ENCODE measurements at places on chromosomes 5 and 9.
A peak's percentile ranks its signal among the peaks of the same experiment; 100 is the strongest.

DNA sequence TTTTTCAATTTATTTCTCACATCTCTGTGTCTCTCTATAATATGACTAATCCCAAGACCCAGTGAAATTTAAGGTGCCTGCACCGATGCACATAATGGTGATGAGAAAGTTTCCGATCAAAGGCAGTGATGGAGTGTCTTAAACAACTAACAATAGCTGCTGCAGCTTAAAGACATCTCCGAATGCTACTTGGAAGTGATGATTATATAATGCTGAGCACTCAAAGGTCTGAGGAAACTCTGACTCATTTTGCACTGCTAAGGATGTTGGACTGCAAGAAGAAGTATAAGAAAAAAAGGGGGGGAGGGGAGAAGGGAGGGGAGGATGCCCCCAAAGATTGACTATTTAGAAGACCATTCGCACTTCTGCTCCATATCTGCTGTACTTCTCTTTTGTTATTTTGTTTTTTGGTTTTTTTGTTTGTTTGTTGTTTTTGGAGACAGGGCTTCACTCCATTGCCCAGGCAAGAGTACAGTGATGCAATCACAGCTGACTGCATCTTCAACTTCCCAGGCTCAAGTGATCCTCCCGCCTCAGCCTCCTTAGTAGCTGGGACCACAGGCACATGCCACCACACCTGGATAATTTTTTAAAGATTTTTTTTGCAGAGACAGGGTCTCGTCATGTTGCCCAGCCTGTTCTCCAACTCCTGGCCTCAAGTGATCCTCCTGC lies 192.2 kb downstream of the HSD17B3 start:
- DNase-seq = no peak

GRCh38 chr9:111056538-111056937 lies 18.3 kb upstream of the LPAR1 start:
- no peak for DNase-seq

- DNase-seq = no peak
Measured at GRCh38 chr9:72817413-72817812, 135.4 kb downstream of the ALDH1A1 start.

DNA sequence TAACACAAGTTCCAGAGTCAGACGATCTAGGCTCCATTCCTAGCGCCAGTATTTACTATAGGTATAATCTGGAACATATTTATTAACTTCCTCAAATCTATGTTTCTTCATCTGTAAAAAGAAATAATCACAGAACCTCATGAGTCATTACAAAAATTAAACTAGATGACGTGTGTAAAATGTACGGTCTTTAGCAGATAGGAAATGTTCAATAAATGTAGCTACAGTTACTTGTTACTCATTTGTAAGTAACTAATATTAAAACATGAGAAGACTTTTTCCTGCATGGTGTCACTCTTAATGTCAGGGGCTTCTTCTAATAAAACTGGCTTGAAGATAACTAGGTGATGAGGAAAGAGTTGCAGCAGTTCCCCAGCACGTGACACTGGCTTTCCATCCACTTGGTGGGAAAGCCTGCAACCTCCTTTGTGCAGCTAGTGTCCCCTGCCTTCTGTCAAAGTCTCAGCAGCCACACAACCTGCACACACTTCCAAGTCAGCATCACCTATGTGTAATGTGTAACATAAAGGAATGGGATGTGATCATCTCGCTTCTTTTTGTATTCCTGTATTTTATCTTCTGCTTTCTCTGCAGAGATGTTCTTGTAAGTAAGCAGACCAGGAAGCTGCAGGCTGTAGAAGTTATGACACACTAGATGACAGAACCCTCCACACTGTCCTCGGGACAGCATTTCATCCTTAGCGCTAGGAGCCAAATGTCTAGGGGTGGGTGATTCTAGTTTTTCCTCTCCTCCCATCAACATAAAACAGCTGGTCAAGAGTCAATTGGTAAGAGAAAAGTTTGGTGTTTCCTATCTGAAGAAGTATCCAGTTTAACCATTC lies 1.8 kb upstream of the JAKMIP2 start:
- DNase-seq = no peak

GRCh38 chr9:129258823-129259301 lies 80.8 kb upstream of the IER5L start:
- DNase-seq = no peak

- no peak for DNase-seq
Measured at GRCh38 chr5:29197631-29198454, 1995.6 kb upstream of the CDH6 start.

DNA sequence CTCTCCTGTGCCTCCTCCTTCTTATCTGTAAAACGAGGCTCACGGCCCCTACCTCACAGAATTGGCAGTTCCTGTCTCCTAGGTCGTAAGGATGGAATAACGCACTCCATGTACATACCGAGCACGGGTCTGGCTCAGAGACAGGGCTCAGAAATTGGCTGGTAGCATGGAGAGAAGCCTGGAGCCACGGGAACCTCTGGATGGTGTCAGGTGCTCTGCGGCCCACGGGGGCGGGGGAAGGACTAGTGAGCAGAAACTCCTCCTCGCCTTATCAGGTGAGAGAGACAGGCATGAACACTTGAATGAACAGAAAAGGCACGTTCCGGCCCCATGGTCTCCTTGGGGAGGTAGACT lies 15.4 kb upstream of the C5orf47 start:
- DNase-seq = no peak

- no peak for DNase-seq
Measured at GRCh38 chr5:171835066-171835465, 49.4 kb downstream of the SMIM23 start.

DNA sequence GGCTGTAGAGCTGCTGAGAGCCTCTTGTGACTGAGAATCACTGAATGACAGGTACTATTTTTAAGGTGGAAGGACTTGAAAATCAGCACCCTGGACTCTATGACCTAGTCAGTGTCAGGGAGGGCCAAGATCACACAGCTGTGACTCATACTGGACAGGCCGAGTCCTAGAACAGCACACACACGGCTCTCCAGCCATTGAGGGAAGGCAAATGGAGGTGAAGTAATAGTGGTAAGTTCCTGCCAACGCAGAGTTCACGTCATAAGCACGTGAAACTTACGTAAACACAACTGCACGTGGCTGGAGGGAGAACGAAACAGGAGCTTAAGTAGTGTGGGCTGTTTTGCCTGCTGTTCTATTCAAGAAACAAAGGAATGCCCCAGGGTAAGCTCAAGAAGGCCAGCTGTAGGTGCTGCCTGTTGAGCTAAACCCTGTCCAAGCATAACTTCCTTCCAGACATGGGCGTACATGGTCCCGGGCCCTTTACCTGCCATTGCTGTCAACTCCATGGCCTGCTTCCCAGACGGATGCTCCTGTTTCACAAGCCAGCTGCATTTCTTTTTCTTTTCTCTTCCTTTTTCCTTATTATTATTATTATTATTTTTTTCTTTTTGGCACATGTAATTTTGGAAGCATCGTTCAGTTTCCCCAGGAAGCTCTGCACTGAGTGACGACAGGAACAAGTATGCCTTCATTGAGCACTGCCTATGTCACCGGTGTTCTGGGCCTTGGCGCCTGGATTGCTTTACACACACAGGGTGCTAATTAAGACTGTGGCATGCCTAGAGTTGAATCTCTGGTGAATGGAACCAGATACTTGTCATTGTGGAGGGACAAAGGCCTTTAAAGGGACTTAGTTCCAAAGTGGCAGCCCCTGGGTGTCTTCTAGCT lies 10.2 kb upstream of the LCP2 start:
- no peak for DNase-seq

GRCh38 chr5:158739951-158740757 lies 359.6 kb downstream of the EBF1 start:
- no peak for DNase-seq

GRCh38 chr5:57176350-57176857 lies 2.5 kb downstream of the GPBP1 start:
- no peak for DNase-seq

- no peak for DNase-seq
Measured at GRCh38 chr5:16897284-16897704, 38.8 kb downstream of the MYO10 start.

DNA sequence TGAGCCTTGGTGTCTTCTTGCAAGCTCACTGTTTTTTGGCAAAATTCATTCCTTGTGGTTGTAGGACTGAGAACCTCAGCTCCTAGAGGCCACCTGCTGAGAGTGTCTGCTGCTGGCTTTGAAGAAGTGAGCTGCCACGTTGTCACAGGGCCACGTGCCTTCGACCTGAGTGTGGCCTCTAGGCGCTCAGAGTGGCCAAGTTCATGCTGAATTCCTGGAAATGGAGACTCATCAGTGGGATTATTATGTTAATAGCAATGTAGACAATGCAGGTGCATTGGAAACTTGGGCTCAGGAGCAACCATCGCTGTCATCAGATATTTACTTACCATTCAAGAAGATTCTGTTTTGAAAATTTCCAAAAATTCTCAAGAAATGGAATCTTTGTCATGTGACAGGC lies 52.5 kb downstream of the GALNT12 start:
- no peak for DNase-seq

DNA sequence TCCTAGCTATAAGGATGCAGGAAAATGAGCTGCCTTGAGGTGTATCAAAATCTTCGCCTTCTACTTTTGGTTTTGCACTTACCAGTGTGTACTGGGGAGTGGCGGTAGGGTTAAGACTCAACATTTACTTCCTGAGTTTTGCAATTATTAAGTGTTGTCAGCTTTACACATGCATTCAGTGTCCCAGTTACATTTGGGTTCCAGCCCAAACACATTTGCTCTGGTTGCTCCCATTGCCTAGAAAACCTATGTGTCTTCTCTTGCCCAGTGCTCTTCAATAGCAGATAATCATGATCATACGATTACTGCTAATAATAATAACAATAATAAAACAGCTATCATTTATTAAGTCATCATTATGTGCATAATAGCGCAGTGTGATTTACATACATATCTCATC lies 241.5 kb upstream of the PAPPA start:
- DNase-seq = no peak

- DNase-seq = no peak
Measured at GRCh38 chr9:120927269-120928014, 846 bp upstream of the TRAF1 start.

DNA sequence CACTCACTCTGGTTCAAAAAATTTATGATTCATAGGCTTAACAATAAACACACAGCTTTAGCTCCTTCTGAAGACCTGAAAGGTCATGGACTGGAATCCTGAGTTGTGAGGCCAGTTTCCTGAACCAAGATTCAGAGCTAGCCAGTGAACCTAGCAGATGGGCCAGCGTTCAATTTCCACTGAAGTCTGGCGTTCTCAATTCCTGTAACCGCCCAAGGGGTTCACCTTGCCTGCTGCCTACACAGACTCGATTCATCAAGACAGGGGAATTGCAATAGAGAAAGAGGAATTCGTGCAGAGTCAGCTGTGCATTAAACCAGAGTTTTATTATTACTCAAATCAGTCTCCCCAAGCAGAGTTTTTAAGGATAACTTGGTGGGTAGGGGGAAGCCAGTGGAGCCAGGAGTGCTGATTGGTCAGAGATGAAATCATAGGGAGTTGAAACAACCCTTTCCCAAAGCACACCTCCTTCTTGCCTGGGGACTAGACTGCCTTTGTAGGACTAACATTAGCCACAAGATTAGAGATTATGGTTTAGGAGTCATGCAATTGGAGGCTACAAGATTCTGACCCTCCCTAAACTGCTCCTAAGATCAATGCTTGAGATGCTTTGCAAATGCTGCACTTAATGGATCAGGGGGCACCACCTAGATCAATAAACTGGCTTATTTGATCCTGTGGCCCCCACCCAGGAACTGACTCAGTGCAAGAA lies 117.5 kb upstream of the SHB start:
- DNase-seq = no peak

DNA sequence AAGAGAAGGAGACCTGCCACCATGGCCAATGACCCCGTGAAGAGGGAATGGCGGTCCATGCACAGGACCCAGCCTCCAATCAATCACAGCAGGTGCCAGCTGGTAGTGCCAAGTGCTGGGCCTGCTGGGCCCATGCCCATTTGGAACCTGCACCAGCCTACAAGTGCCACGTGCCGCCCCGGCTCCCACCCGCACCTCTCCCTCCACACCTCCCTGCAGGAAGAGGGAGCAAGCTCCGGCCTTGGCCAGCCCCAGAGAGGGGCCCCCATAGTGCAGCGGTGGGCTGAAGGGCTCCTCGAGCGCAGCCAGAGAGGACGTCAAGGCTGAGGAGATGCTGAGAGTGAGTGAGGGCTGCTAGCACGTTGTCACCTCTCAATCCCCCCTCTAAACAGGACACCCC lies 37.8 kb upstream of the NPR3 start:
- no peak for DNase-seq

DNA sequence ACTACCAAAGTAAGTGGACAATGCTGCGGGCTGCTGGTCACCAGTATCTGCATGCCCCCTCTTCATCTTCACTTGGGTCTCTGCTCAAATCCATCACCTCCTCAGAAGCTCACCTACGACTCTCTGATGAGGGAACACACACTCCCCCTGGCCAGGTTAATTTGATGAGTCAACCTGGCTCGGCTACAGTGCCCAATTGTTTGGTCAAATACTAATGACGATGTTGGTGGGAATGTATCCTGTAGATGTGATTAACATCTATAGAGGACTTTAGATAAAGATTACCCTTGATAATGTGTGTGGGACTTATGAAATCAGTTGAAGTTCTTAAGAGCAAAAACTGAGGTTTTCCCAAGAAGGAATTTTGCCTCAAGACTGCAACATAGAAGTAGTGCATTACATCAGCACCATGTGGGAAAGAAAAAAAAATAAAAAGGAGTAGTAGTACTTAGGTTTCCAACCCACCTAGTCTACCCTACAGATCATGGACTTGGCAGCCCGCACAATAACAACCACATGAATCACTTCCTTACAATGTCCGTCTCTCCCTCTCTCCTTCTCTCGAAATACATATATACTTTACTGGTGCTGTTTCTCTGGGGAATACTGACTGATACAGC lies 467.3 kb downstream of the DNAH5 start:
- DNase-seq = no peak

DNA sequence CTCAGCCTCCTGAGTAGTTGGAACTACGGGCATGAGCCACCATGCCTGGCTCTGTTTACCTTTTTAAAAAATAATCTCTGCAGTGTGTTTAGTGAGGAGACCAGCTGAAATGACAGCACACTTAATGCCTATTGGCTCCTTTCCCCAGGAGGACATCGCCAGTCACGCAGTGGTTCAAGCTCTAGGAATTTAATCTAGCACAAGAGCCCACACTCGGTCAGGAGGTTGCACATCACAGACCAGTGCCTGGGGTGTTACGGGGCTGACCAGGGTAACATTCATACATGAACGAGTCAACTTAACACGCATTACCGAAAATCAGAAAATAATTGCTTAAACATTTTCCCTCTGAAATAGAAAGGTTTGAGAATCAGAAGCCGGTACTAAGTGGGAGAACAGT lies 217.0 kb downstream of the GOLPH3 start:
- DNase-seq = no peak

GRCh38 chr5:14364576-14365472 lies 216.8 kb upstream of the OTULINL start:
- DNase-seq = peak; percentile 14

Data from memory B cell (primary cell).